NCI-H774 (cell line): ENCODE measurements at places on chromosomes 4 and X.

DNA sequence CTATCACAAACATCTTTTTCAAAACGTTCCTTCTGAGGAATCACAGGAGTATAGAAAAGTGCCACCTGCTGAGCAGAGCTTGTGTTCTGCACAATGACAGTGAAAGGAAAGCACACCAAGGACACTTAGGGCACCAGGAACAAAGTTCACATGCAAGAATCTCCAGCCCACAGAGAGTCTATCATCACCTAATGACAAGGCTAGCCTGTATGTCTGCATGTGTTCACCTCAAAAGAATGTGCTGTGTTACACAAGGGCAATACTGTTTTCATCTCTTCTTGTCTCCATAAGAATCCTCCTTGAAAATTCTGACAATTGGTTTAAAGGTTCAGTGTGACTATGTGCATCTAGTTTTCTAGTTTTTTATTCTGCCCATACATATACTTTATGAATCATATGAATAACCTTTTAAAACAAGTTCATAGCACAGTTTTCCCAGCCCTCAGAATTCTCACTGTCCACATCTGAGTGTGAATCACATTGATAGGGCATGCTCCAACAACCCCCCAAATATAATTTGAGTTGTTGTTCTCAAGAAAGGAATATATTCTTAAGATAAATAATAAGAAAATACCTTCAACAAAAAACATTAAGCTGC lies 118.0 kb downstream of the PWWP3B start:
- DNase-seq, result no peak

GRCh38 chrX:40521868-40522450 lies 58.8 kb upstream of the ATP6AP2 start:
- no peak for DNase-seq

DNA sequence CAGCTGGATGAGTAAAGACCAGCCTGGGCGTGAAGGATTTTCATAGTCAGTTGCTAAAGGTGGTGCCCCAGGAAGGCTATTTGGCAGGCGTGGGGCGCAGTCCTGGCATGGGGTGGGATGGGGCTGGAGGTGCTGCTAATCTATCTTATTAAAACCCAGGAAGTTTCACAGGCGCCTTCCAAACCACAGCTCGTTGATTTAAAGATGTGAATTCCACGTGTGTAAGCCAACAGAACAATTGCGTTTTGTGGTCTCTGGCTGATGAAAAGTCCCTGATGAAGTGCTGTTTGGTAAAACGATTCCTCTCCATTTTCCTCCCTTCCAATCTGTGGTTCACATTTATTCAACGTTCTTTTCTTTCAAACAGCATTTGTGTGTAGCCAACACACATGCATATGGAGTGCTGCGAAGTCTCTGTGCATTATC lies 105.0 kb downstream of the TBL1X start:
- DNase-seq, result no peak

DNA sequence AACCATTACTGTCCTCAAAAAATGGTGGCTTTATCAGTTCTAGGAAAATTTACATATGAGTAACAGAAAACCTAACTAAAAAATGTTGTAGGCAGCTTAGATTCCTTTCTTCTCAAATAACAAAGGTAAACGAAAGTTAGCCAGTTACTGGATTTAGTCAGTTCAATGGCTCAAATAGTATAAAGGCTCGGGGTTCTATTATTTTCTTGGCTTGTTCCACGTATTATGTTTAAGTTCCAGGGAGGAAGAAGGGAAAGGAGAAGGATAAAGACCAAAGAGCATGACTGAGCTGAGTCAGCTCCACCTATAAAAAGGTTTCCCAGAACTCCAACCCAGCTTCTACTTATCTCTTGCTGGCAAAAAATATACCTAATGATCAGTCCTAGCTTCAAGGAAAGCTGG lies 41.0 kb upstream of the MAB21L2 start:
- no peak for DNase-seq

DNA sequence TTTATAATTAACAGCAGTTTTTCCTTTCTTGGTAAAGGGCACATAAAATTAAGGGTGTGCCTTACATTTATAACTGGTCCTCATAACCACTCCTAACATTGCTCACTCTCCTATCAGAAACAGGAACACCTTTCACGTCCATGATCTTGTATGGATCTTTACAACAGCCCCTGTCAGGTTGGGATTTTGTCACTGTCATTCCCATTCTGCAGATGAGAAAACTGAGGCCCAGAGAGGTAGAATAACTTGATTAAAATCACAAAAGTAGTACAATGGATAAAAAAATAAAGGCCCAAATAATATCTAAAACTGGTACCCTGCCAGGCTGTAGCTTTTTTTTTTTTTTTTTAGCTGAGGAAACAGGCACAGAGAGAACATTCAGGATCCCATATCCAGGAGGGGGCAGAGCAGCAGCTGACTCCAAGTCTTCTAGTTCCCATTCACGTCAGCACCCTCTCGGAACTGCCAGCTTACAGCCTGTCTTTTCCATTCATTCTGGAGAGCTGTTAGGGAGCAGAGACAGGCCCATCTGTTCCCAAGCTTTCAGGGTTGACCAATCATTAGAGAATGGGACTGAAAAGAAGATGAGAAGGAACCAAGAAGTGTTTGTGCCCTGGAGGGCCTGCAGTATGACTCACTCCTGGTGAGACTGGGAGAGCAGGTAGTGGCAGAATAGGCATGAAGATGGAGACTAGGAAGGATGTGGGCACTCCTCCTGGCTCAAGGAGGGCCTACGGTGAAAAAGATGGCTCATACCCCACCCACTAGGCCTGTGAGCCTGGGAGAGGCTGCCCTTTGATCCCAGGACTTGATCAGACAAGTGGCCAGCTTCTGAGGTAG lies 7.3 kb downstream of the SUV39H1 start:
- DNase-seq, result no peak

DNA sequence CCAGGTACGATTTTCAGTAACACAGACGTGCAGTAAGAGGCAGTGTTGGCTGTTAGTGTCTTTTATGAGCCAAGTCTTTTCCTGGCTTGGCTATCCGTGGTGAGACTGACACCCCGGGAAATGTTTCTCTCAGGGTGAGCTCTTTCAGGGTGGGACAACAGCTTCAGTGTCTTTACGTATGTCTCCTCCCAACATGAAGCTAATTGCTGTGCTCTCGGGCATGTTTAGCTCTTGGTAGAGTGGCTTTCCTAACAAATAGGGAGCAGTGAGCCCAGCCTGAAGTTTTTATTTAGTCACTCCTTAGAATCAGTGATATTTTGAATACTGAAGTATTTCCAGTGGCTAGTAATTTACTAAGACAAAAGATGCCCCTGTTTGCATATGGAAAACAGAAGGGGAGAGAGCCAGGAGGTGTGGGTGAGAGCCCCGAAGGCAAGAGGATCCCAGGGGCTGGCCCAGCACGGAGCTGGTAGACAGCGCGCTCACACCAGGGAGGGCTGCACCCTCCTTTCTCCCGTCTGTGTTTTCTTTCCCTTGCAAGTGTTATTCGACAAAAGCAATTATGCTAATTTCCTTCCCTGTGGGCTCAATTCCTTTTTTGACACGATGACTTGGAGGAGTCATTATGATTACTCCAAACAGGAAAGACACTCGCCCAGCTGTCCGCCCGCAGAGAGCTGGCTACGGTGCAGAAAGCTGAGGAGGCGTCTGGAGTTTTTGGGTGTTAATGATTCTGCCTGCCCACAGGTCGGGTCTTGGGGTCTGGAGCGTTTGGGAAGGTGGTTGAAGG lies 47.7 kb downstream of the PDGFRA start:
- no peak for DNase-seq

- no peak for DNase-seq
Observed at GRCh38 chr4:181938631-181939030, 304.6 kb upstream of the TENM3 start.

GRCh38 chr4:39394706-39395105 lies 12.0 kb upstream of the KLB start:
- DNase-seq, result no peak

- DNase-seq, result peak; percentile 25
Observed at GRCh38 chr4:4574792-4575191, 32.9 kb upstream of the STX18 start.

DNA sequence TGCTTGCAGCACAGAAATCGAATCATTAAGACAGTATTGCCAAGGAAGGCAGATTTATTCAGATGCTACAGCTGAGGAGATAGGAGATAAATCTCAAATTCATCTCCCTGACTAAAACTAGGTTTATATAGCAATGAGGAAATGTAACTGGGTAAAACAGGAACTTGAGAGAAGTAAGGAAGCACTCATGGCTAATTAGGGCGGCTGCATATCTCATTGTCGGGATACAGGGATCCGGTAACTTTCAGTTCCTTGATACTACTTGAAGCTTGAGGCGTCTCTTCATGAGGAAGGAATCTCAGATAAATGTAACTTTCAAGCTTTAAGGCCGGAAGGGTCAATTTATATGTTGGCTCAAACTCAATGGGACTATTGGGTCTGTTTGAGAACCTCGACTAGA lies 129.2 kb upstream of the WDR1 start:
- DNase-seq, result no peak

- DNase-seq, result no peak
Observed at GRCh38 chr4:120059036-120059435, 7.6 kb downstream of the MAD2L1 start.

- no peak for DNase-seq
Observed at GRCh38 chrX:10186355-10186754, 29.6 kb downstream of the CLCN4 start.

DNA sequence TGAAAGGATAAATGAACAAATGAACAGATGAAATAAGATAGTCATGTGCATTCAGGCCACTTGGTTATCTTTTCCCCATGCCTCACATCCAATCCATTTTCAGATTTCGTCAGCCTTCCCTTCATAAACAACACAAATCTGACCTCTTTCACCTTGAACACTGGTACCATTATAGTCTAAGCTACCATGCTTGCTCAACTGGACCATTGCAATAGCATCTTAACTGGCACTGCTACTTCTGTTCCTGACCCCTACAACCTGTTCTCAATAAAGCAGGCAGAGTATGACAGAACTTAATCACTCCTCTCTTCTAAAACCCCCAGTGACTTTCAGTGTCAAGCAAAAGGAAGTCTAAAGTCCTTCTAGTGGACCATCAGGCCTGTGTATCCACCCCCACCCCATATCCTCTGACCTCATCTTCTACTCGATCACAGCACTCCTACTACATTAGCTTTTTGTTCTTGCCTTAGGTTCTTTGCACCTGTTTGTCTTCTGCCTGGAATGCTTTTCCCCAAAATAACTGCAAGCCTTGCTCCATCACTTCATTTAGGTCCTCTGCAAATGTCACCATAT lies 40.7 kb downstream of the LARP7 start:
- DNase-seq, result no peak

DNA sequence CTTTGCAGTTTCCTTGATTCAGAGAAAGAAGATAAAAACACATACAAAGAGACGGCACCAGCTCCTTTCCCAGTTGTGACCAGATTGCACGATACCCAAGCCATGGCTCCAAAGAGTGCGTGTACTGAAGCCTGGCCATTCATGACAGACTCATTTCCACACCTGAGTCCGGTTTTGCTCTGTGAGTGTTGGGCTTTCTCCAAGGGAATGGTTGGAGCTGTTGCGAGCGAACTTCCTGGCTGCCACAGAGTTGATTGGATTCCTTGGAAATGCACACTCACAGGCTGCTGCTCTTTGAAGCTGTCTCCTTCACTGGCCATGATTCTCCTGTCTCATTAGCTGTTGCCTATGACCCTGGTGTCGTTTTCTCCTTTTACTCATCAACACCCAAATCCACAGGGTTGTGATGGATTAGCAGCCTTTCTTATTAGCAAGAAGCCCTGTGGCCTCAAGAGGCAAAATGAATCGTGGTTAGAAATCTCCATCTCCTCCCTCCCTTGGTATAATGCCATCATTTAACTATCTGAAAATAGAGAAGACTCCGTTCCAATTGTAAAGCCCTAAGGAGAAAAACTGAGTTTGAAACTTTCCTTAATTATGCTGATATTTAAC lies 43.9 kb upstream of the BBS12 start:
- no peak for DNase-seq

- no peak for DNase-seq
Observed at GRCh38 chrX:9582956-9583355, 118.1 kb downstream of the TBL1X start.

DNA sequence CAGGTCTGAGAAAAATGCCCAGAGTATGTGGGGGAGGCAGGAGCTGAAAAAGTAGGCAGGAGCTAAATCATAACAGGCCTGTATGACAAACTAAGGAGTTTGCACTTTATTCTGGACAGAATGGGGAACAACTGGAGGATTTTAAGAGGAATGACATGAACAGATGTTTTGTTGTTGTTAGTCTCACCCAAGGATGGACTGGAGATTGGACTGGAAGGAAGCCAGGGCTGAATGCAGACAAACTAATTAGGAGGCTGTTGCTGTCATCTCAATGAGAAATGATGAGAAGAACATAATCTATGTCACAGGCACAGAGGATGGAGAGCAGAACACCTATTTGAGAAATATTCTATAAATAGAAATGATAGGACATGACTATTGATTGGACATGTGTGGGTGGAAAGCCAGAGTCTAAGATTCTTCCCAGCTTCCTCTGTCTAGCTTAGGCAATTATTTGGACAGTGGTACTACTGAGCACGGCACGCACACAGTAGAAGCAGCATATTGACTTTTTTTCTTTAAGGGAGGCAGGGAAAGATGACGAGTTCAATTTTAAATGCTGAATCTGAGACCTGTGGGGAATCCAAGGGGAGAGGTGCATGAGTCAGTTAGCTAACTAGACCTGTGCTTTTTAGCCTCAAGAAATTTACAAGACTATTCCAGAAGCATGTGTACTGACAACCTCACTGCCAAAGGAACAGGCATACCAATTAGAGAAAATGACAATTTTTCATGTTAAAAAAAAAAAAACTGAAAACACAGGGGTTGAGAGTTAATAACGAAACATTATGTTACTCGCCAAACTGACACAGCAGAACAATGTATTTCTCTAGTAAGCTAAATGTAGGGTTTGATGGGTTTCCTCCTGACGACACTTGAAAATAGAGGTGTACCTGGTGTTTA lies 963 bp upstream of the USO1 start:
- no peak for DNase-seq

DNA sequence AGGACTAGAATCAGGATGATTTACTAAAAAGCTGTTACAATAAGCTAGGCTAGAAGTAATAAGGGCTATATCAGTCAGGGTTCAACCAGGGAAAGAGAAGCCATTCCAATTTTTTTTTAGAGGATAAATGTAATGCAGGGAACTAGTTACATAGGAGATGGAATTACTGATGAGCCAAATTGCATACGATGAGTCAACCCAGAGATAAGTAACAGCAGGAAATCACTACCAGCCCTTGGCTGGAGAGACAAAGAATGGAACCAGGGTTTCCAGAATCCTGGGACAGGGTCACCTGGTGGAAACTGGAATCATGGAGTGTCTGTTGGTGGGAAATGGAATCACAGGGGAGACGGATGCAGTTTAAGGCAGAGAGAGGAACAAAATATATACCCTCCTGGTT lies 13.1 kb upstream of the MAGEA4 start:
- DNase-seq, result no peak

- DNase-seq, result no peak
Observed at GRCh38 chr4:37533286-37534033, 152.7 kb downstream of the RELL1 start.

DNA sequence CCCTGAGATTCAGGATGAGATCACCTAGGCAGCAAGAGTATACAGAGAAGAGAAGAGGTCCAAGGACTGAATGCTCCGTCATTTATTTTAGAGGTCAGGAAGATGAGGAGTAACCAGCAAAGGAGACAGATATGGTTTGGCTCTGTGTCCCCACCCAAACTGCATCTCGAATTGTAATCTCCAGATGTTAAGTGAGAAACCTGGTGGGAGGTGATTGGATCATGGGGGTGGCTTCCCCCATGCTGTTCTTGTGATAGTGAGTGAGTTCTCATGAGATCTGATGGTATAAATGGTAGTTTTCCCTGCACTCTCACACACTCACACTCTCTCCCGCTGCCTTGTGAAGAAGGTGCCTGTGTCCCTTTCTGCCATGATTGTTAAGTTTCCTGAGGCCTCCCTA lies 60.8 kb downstream of the MID1IP1 start:
- no peak for DNase-seq

GRCh38 chr4:32775049-32775448 lies 2054.9 kb downstream of the PCDH7 start:
- DNase-seq, result no peak
